ENCODE measurements at places on chromosomes 12 and 14.
A peak's percentile ranks its signal among the peaks of the same experiment; 100 is the strongest.

DNA sequence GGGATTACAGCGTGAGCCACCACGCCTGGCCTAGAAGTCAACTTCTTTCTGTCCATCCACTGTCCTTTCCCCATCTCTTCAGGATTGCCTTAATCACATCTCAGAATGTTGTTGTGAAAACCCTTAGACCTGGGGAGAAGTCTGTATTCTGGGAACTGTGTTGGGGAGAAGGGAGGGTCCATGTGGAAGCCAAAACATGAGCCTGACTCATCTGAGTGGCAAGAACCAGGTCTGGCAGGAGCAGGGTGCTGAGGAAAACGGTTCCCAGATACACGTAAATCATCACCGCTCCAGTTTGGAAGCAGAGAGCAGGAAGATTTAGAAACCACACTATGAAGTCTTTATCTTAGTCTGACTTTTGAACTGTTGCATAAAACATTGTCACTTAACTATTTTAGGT lies 245.6 kb upstream of the RGS6 start:
- DNase-seq = no peak

GRCh38 chr12:27571463-27571862 lies 47.5 kb downstream of the PPFIBP1 start:
- DNase-seq = no peak

DNA sequence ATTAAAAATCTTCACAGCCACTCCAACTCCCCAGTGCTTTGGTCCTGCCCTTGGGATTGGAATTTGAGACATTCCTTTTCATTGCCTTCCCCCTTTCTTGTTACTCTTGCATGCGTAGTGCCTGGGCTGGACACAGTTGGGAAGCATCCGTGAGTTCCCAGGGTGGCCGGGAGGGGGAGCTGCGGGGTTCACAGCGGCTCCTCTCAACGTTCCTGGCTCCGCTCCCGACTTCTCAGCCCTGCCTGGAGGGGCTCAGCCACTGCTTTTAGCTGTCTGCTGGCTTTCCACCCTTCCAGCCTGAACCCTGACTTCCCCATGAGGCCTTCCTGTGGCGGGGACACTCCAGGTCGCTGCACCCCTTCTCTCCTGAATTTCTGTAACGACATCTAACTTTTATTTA lies 3.2 kb downstream of the TEX52 start:
- DNase-seq = peak; percentile 18

DNA sequence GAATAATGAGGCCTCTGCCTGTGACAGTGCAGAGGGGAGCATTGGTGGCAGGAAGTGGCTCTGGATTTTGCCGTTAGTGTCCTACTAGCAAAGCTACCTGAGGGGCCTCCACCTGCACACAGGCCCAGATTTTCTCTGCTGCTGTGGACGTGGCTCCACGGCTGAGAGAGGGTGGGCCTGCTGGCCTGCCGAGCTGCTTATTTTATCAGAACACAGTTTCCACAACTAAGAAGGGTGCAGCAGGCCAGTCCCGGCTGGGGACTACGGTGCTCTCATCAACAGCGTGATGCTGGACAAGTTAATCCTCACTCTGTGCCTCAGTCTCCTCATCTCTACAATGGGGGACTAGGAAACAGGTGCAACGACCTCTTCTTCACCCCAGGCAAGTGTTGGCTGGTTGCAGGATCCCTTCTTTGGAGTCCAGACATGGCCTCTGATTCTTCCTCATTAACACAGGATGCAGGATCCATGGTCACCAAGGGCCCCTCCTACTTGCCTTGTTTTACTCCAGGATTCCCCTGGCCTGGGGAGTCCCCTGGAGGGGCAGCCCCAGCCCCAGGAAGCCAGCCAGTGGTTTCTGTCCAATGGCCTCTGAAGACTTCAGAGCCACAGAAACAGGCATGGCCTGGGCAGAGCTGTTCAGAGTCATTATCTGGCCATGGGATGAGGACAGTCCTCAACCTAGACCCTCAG lies 3.3 kb downstream of the FAM181A start:
- DNase-seq = no peak

DNA sequence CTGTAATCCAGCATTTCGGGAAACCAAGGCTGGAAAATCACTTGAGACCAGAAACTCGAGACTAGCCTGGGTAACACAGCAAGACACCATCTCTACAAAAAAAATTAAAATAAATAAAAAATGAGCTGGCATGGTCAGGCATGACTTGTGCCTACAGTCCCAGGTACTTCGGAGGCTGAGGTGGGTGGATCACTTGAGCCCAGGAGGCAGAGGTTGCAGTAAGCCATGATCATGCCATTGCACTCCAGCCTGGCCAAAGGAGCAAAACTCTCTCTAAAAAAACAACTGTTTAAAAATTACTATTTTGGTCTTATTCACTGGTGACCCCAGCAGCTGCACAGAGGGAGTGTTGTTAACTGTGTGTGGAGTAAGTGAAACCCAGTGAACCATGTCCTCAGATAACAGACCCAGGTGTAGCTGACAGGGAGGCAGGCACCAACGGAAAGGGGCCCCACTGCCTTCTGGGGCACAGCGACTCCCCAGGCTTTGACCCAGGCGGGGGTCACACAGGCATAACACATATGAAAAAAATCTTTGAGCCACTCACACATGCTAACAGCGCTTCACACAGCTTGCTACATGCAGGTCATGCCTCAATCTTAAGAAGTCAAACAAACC lies 12.1 kb downstream of the DDX54 start:
- no peak for DNase-seq

DNA sequence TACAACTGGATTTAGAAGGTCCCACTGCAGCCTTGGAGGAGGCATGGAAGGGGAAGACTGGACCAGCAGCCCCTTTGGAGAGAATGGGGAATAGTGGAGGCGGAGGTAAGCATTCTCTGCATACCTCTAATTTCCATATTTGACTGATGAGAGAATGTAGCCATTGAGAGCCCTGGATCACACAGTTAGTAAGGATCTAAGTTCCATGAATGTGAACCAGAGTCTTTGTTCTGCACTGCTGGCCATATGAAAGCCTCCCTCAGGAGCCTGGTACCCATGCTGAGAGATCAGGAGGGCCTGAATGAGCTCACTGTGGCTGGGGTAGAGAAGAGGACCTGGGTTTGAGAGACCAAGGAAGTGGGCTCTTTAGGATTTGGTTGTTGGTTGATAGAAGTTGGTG lies 192.1 kb downstream of the TMEM132C start:
- DNase-seq = no peak

GRCh38 chr14:70902184-70902583 lies 5.1 kb upstream of the PCNX1 start:
- DNase-seq = no peak

GRCh38 chr12:92413286-92413685 lies 267.6 kb upstream of the BTG1 start:
- DNase-seq = no peak

DNA sequence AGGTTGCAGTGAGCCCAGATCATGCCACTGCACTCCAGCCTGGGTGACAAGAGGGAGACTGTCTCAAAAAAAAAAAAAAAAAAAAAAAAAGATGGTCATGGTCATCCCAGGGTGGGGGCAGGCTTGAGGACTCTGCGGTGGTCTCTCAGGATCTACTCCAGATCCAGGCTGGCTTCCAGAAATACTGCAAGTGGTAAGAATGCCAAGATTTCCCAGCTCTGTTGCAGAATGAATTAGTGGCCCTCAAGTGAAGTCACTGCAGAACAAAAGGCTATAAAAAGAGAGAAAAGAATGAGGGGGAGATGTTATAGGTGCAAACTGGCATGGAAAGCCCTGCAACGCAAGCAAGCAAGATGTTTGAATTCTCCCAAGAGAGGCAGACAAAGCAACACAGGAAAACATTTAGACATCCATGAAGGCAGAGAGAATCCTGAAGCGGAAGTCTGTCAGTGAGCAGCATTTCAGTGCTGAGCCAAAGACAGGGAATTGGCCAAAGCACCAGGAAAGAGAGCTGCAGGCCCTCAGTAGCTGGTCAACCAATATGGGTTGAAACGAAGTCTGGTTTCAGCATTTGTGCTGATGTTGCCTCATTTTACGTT lies 31.9 kb upstream of the ETFBKMT start:
- DNase-seq = no peak

GRCh38 chr14:53128303-53129028 lies 24.7 kb downstream of the DDHD1 start:
- DNase-seq = no peak

GRCh38 chr14:87282266-87282665 lies 710.7 kb downstream of the GALC start:
- no peak for DNase-seq

- no peak for DNase-seq
These were observed 36.1 kb downstream of the PARP11 start for GRCh38 chr12:3837049-3837448.

- DNase-seq = no peak
These were observed 68.1 kb upstream of the SFSWAP start for GRCh38 chr12:131642771-131643170.

DNA sequence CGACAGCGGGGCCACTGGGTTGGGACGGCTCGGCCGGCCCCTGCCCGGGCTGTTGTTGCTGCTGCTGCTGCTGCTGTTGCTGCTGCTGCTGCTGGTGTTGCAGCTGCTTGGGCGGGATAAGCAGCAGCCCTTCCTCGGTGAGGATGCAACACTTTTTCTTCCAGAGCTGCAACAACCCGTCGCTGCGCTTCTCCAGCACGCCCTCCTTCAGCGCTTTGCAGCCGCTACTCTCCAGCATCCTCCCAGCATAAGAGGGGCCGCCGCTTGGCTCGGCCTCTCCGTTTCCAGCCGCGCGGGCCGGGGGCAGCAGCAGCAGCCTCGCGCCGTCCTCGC lies 529 bp downstream of the PHLDA1 start:
- no peak for DNase-seq

GRCh38 chr12:30719060-30719459 lies 23.4 kb upstream of the IPO8 start:
- DNase-seq = no peak

DNA sequence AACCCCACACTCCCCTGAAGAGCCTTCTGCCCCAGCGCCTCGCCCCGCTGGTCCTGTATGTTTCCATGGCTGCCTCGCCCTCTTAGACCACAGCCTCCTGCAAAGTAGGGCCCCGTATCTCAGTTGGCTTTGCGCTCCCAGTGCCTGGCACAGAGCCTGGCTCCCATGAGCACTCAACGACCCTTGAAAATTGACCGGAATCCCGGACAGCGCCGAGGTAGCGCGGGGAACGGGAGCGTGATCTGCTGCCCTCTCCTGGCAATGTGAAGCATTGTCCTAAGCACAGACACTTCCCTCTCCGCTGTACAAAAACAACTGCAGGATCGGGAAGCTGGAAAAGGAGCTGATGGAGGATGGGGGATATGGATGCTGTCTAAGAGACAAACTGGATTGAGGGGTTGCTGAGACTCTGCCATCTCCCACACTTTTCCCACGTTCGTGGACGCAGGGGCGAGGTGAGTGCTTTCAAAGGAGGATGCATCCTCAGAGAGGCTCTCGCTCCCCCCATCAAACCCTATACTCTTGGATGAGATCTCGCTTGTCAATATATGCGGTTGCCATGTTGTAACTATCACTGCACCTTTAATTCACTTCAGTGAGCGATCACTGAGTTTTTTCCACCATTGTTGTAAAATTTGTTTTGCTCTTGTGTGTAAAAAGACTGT lies 10.7 kb upstream of the FKBP4 start:
- peak; percentile 77 for DNase-seq

DNA sequence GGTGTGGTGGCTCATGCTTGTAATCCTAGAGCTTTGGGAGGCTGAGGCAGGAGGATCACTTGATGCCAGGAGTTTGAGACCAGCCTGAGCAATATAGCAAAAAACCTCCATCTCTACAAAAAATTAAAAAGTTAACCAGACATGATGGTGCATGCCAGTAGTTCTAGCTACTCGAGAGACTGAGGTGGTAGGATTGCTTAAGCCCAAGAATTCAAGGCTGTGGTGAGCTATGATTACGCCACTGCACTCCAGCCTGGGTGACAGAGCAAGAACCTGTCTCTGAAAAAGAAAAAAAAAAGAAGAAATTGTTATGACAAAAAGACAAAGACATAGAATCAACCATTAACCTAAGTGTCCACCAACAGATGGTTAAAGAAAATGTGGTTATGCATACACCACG lies 2.1 kb upstream of the ATP23 start:
- no peak for DNase-seq

DNA sequence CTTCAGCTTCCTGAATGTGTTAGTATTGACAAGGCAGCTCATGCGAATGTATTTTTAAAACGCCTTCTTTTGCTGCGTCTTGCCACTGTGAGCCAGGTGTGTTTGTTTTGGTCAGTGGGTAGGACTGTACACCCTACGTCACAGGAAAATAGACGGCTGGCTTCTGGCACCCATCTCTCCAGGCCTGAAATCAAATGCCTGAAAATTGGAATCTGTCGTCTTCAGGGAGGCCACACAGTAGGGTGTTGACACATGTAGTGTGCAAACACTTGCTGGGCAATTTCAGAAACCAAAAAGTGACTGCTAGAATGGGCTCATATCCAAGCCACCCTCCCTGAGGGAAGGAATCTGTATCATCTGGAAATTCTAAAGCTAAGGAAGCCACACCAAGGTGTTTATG lies 209.3 kb downstream of the TTC8 start:
- no peak for DNase-seq

DNA sequence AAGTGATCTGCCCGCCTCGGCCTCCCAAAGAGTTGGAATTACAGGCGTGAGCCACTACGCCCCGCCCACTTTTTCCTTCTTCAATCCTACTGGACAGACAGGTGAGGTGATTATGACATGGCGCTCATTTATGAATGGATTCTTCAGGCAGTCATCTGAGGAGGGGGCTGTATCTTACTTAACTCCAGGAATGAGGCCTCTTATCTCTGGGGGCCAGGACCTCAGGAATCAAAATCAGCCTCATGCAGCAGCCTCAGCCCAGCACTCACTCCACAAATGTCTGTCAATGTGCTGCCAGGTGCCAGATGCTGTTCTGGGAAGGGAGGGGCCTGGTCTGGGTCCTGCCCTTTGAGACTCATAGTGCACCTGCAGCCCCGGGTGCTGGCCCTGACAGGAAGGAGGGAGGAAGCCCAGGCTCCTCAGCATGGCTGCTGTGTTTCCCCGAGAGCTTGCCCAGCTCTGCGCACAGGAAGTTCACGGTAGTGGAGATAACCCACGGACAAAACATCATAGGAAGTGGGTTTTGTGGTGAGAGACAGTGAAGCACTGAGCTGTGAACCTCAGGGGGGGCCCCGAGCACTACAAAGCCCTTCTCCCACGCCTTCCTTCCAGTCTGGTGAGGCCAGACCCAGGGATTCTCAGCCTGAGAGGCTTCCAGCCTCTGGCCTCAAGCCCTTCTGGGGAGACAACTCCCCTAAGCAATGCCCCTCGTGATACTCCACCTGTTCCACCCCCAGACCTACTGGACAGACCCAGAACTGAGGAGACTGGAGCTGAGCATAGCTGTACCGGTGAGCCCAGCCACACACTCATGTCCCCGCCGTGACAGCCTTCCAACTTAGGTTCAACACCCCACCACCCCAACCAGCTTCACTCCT lies 22.3 kb downstream of the GALNT6 start:
- peak; percentile 8 for DNase-seq
